ENCODE measurements at places on chromosomes 7 and 10.

DNA sequence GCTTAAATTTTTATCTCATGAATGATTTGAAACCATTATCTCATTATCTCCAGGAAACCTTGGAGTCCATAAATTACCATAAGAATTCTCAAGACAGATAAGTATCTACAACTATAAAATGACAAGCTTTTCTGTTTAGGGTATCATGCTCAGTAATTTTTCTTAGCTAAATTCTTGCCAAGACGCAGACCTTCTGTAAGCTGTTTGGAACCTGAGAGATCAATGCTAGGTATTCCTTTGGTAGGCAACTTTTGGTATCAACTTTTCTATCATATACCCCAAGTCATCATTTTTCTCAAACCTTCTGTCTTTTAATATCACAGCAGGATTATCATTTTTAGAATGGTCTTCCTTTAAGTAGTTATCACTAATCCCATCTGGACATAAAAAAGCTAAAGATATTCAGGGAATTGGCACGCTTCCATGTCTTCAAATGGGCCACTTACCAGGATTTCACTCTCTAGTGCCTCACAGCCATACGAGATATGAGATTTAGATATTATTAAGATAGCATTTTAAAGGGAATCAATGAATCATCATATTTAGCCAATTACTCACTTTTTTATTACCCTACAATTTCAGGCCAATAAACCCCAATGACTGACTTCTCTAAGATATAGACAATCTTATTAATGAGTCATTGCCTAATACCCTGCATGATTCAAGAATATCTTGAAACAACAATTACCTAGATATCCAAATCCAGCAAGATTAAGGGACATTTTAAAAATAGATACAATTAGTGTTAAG, 544.1 kb downstream of the HTR7 start:
- DNase-seq: no peak

DNA sequence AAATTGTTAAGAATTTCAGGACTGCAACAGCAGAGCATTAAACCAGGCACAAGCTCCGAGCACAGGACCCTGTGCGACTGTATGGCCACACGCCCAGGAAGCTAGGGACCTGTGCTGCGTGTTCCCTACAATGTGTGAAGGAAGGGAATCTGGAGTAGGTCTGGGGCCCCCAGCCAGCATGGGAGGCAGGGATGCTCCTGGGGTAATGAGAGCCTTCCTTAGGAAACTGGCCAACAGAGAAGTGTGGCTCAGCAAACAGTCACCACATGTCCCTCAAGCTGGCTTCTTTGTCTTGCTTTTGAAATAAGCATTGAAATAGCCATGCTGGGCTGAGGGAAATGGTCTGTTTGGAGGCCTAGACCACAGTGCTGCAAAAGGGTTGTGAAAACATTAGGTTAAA, 8.2 kb downstream of the BLNK start:
- no peak for DNase-seq

- DNase-seq: no peak
Measured at GRCh38 chr7:128357217-128357613, 4.3 kb downstream of the PRRT4 start.

- DNase-seq: no peak
Measured at GRCh38 chr7:139297795-139298194, 43.3 kb upstream of the FMC1 start.

DNA sequence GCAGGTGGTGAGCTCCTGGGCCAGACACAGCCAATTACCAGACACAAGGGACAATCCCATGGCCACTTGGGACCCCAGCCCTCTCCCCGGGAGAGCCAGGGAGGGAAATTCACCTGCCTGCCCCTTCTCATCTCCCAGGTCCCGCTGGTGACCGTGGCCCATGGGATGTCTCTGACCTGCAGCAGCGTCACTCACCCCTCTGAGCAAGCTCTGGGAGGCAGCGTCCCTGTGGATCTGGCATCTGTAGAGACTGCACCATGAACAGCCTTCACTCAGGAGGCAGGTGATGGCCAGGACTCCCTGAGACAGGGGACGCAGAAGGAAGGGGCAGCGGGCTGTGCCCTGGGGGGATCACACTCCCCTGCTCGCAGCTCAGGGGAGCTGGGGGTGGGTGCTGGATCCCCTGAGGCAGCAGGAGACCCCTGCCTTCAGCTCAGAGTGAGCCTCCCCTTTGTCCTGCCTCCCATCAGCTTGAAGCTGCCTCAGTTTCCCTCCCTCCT, 90.8 kb downstream of the FOXL3 start:
- DNase-seq: no peak

DNA sequence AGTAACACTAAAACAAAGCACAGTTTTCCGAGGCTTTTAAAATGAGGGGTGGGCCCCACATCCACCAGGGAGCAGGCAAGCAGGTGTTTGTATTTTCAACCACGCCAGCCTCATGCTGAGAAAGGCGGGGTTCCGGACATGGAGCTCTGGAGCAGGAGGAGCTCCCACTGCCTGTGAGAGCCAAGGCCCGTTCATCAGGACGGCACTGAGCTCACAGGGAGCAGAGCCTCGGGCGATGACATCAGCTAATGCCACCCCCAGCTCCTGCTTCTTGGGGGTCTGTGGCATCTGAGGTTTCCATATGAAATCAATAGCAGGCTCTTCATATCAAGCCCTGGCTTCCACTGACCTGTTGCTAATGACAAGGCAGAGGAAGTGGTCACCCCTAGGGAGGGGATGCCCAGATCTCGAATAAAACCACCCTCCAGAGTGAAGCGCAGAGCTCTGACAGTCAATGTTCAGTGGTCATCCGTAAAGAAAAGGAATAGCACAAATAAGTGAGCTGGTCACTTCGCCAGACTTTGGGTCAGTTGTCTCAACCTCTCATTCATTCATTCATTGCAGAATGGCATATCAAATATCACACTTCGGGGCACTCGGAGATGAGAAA, 89.1 kb downstream of the TNS3 start:
- DNase-seq: no peak

DNA sequence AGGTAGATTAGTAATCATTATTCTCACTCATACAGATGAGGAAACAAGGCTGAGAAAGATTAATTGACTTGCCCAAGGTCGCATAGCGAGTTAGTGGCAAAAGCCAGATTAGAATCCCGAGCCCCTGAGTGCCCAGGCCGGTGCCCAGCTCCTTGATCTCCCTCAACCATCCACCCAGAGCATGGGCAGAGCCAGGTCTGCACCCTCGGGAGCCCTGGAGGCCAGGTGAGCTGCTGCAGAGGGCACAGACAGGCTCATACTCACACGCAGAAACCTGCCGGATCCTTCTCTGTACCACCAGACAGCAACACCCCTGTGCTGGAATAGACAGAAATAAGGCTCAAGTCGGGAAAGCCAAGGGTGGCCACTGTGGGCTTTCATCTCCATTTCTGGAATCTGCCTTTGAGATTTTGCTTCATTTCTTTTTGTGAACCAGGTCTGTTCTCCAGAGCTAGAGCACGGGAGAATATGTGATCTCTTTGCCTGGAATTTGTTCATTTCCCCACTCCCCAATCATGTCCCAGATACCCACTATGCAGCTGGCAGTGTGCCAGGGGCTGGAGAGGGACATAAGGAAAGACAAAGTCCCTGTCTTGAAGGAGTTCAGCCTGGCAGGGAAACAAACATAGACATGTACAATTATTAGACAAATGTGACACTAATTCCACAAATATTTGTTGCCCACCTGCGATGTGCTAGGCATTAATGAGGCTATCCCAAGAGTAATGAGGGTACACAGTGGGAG, 5.5 kb downstream of the AFAP1L2 start:
- DNase-seq: no peak

- DNase-seq: no peak
Measured at GRCh38 chr10:124175701-124176348, 82.4 kb upstream of the CHST15 start.

DNA sequence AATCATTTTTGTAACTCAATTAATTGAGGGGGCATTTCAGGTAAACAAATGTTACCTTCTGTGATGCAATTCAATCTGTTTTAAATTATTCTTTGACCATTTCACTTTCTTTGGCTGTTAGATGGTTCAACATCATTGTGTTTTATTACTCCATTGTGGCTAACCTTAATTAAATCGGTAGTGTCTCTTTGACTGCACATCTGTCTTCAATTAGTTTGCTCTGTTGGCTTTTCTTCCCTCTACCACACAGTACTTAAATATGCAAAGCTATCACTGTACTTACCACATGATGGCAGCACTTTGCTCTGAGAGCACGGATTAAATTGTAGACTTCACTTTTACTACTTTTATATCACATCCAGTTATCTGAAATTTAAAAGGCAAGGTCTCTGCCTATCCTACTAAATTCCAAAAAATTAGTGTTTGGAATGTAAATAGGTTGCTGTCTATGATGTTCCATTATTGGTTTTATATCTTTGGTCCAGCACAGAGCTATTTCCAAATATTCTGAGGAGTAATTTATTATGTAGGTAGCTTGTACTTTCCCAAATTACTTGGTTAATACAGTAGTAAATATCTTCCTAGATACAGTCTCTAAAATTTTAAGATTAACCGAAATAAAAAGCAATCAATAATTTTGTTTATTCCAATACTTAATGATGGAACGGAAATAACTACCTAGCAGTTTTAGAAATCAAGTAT, 352.0 kb downstream of the PCLO start:
- DNase-seq: peak; percentile 53

GRCh38 chr7:17802056-17802455, 138.2 kb downstream of the SNX13 start:
- no peak for DNase-seq

- no peak for DNase-seq
Measured at GRCh38 chr7:24930856-24931255, 49.1 kb downstream of the OSBPL3 start.

DNA sequence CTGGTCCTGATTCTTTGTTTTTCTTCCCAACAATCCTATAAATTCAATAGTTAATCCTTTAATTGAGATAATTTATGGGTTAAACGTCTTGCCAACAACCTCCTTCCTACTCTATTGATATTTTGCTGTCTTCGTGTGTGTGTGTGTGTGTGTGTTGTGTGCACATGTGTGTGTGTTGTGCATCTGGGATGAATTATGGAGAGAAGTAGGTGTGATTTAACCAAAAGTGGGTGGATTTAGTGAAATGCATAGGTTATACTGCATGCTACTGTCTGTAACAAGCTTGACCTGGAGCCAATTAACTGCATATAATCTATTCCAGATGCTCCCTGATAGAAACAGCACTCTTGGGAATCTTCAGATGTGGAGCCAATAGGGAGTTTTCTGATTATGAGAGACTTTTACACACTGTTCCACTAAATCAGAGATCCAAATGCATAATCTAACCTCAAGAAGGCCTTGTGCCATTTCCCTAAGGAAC, 61.2 kb downstream of the SEMA3D start:
- DNase-seq: no peak

Measured in NCI-H748 treated with DMSO at 0.1 percent for 48 hours (cell line).